ENCODE measurements at places on chromosomes 1 and 21. TPM values are rescaled to one million over a fixed set of nuclear protein-coding genes. Genes with fewer than 3 reads are reported as not detected.

Gene LCE1C
- not detected for polyA plus RNA-seq

Gene MFN2
- 47.5 TPM for polyA plus RNA-seq

Gene TAS1R1
- polyA plus RNA-seq, result 0.16 TPM

Gene CFHR4
- not detected for polyA plus RNA-seq

Gene INKA2
- 2.3 TPM for polyA plus RNA-seq

Gene ARID4B
- polyA plus RNA-seq, result 3.1 TPM

Gene GPR25
- polyA plus RNA-seq, result not detected

Data from BJ (cell line).